Thymus (tissue), 14 donors: ENCODE measurements at places on chromosomes 5 and 9. TPM values are rescaled to one million over a fixed set of nuclear protein-coding genes. Genes with fewer than 3 reads are reported as not detected.

The ADRA1B gene
- polyA plus RNA-seq = 0.18 TPM

The CXCL14 gene
- polyA plus RNA-seq = 17.0 TPM

The DBH gene
- polyA plus RNA-seq = 0.25 TPM

The ENTPD2 gene
- polyA plus RNA-seq = 0.27 TPM

The MARVELD2 gene
- polyA plus RNA-seq = 2.8 TPM

The SPOCK1 gene
- 8.6 TPM for polyA plus RNA-seq

The FAM81B gene
- 0.66 TPM for polyA plus RNA-seq

The MED27 gene
- 27.2 TPM for polyA plus RNA-seq

The PIP5KL1 gene
- polyA plus RNA-seq = 1.2 TPM

The UBE2QL1 gene
- 1.1 TPM for polyA plus RNA-seq

The PTPN3 gene
- polyA plus RNA-seq = 9.5 TPM

The ARSB gene
- 2.4 TPM for polyA plus RNA-seq

The CARTPT gene
- polyA plus RNA-seq = 2.9 TPM

The FOXI1 gene
- polyA plus RNA-seq = 1.3 TPM

The FRRS1L gene
- 0.07 TPM for polyA plus RNA-seq

The ARHGEF37 gene
- polyA plus RNA-seq = 2.5 TPM

The NOXA1 gene
- polyA plus RNA-seq = 8.4 TPM

The GADD45G gene
- 21.0 TPM for polyA plus RNA-seq

The PDCD1LG2 gene
- polyA plus RNA-seq = 3.4 TPM

The PLAC8L1 gene
- polyA plus RNA-seq = 1.5 TPM

The TAF11L10 gene
- not detected for polyA plus RNA-seq

The OBP2B gene
- 0.09 TPM for polyA plus RNA-seq

The TMC1 gene
- 0.59 TPM for polyA plus RNA-seq

The SH2D3C gene
- polyA plus RNA-seq = 25.1 TPM

The RLN1 gene
- 1.3 TPM for polyA plus RNA-seq

The LCP2 gene
- 131 TPM for polyA plus RNA-seq

The PCDHB3 gene
- polyA plus RNA-seq = 0.11 TPM

The NOP16 gene
- 30.6 TPM for polyA plus RNA-seq

The YTHDC2 gene
- 16.7 TPM for polyA plus RNA-seq

The RLN2 gene
- 3.1 TPM for polyA plus RNA-seq

The ZNF462 gene
- 2.0 TPM for polyA plus RNA-seq

The OTP gene
- 0.18 TPM for polyA plus RNA-seq

The ZDHHC11 gene
- polyA plus RNA-seq = 9.6 TPM

The GRXCR2 gene
- polyA plus RNA-seq = 0.05 TPM

The PRDM9 gene
- 0.02 TPM for polyA plus RNA-seq

The ARID3C gene
- polyA plus RNA-seq = 0.07 TPM

The KIF2A gene
- polyA plus RNA-seq = 14.7 TPM

The OR1Q1 gene
- polyA plus RNA-seq = 0.05 TPM

The GABRA1 gene
- polyA plus RNA-seq = 0.66 TPM

The SHB gene
- 5.5 TPM for polyA plus RNA-seq

The SCGB3A2 gene
- 1.6 TPM for polyA plus RNA-seq

The TTC23L gene
- polyA plus RNA-seq = 0.52 TPM

The LEAP2 gene
- polyA plus RNA-seq = 4.4 TPM

The PCDHGA2 gene
- polyA plus RNA-seq = 0.46 TPM

The NRARP gene
- polyA plus RNA-seq = 1.6 TPM

The RNF208 gene
- polyA plus RNA-seq = 5.3 TPM

The RMI1 gene
- polyA plus RNA-seq = 5.8 TPM

The SLC36A3 gene
- under 0.01 TPM for polyA plus RNA-seq

The CCDC127 gene
- 3.4 TPM for polyA plus RNA-seq

The SLC6A18 gene
- polyA plus RNA-seq = 0.05 TPM

The SPINK13 gene
- polyA plus RNA-seq = 1.1 TPM
